ENCODE measurements at places on chromosomes 7 and 10.

DNA sequence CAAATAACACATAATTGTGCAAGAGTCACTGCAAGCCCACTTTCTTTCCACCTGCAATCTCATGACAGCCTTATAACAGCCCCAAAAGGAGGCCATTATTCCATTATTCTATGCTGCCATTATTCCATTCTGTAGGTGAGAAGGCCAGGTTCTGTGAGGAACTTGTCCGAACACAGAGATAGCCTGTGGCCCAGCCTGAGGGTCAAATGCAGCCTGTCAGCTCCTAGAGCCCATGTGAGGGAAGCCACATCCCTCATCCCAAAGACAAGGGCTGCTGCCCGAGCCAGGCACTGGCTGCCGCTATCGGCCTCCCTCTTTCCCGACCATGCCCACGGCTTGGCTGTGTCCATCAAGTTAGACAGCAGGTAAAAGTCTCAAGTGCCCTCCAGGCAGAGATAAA lies 24.1 kb upstream of the C10orf71 start:
- DNase-seq = no peak

GRCh38 chr7:22675917-22676343 lies 51.1 kb upstream of the IL6 start:
- peak; percentile 79 for DNase-seq

DNA sequence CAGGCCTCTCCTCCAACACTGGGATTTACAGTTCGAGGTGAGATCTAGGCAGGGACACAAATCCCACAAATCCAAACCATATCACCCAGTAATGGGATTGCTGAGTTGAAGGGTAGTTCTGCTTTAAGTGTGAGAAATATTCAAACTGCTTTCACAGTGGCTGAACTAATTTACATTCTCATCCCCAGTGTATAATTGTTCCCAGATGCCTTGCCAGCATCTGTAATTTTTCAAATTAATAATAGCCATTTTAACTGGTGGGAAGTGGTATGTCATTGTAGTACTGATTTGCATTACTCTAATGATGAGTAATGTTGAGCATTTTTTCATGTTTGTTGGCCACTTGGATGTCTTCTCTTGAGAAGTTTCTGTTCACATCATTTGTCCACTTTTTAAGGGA lies 592.8 kb upstream of the GRM3 start:
- no peak for DNase-seq

DNA sequence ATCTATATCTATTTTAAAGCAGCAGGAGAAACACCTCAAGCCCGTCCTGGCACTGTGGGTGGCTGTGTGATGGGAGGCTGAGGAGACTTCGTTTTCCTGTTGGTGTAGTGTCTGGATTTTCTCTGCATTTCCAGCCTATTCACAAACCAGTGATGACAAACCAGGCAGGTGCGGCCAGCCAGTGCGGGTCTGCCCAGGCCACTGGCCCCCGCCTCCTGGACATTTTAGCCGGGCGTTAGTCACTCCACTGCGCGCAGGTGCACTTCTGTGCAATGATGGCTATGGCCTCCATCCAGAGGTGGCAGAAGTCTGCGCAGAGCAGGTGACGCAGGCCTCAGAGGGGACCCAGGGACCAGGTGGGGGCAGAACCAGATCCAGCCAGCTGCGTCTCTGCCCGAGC lies 64.9 kb upstream of the PITRM1 start:
- DNase-seq = no peak

DNA sequence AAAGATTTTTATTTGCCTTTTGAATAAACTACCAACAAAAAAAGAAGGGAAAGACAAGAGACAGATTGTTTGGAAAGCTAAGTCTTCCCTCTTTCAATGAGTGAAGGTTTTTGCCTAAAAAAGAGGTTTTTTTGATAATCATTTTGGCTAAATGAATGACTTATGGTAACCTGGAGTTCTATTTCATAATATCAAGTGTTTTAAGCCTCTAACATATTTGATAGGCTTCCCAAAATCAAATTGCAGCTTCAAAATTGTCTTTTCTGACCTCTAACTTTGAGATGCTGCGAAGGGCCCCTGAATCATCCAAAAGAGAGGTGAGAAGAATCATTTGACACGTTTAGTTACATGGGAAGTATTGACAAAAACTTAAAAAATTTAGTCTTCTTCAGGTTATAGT lies 53.0 kb upstream of the NAMPT start:
- no peak for DNase-seq

DNA sequence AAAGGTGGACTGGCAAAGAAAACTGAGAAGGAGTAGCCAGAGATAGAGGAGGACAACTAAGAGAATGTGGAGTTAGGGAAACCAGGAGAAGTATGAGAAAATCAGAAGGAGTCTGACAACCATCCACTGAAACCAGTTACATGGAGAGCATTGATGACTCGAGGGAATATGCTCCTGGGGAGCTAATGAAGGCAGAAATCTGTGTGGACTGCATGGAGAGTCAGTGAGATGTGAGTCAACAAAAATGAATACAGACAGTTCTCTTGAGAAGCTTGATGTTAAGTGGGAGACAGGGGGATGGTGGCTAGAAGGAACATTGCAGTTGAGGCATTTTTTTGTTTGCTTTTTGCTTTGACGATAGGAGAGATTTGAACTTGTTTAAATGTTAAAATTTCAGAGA lies 34.3 kb upstream of the ZNF32 start:
- DNase-seq = no peak

GRCh38 chr10:78320506-78320905 lies 286.8 kb downstream of the RPS24 start:
- no peak for DNase-seq

DNA sequence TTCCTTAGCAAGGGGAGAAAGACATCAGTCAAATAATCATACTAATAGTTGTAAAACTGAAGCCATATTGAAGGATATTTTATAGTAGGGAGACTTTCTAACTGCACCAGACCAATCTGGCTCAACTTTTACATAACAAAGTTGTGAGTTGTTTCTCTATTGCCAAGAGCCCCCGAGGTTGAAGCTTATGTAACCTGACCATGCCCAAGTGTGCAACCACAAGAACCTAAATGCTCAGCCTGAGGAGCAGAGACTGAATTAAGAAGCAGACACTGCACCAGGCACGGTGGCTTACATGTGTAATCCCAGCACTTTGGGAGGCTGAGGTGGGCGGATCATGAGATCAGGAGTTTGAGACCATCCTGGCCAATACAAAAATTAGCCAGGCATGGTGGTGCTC lies 77.3 kb upstream of the ARMC3 start:
- DNase-seq = no peak

GRCh38 chr10:122774231-122774630 lies 71.4 kb downstream of the CUZD1 start:
- DNase-seq = no peak

GRCh38 chr7:155277385-155277994 lies 20.2 kb upstream of the INSIG1 start:
- no peak for DNase-seq

GRCh38 chr7:74526780-74527179 lies 73.1 kb downstream of the GTF2IRD1 start:
- DNase-seq = no peak

DNA sequence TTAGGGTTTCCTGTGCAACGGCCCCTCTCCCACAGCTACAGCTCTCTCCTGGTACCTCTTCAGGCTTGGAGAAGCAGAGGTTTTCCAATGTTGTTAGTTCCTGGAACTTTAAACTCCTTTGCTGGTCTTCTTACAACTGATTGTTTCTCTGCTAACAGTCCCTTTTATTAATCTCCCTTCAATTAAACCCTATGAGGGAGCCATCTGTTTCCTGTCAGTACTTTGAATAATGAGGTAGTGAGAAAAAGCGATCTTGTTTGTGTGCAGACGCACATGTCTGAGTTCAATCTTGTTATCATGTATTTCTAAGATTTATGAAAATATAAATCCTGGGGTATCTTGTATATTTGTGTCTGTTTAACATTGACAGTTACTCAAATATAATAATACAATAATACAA lies 102.4 kb downstream of the MDFIC start:
- no peak for DNase-seq

GRCh38 chr10:28754930-28755718 lies 77.8 kb downstream of the BAMBI start:
- no peak for DNase-seq

DNA sequence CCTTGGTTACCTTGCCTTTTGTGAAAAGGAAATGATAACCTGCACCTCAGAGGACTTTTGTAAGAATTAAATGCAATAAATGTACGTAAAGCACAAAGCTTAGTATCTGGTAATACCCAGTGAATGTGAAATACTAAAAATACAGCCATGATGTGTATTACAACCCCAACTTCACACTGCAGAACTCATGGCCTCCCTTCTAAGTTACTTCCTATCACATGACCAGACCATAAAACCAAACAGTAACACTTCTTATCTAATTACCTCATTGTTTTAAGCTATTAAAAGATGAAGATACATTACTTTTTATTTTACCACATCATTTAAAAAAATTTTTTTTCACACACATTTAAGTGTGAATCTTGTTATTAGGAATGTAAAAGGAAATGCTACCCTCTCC lies 29.0 kb downstream of the VPS41 start:
- DNase-seq = no peak

- no peak for DNase-seq
These were observed 12.6 kb downstream of the OR9A4 start for GRCh38 chr7:141928845-141929195.

DNA sequence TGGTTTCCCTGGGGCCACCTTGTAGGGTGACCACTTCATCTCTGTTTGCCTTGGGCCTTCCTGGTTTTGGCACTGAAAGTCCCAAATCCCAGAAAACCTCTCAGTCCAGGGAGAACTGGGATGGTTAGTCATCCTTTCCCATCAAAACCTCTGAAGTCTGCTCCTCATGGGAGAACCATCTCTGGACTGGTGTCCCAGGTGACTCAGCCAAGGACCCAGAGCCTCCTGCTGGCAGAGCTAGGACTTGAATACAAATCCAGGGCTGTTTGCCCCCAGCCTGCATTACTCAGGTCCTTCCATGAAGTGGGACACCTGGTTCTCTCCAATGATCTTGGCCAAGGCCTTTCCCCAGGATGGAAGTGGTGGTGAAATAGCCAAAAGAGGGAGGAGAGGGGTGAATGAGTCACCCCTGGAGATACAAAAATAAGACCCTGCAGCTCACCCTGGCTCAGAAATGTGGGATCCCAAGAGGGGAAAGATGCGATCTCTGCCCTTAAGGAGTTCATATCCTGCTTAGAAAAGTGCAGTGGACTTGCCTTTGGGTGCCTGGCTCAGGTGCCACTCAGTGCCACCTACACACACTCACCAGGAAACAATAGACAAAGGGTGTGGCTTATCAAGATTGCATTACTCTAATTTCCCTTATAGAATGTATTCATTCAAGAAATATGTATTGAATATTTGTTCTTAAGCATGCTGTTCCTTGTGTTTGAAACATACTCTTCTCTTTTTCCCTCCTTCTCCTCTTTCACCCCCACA lies 22.0 kb downstream of the ADRA2A start:
- no peak for DNase-seq

GRCh38 chr7:5445981-5446594 lies 22.5 kb upstream of the TNRC18 start:
- DNase-seq = no peak

- DNase-seq = no peak
These were observed 138.8 kb downstream of the ZEB1 start for GRCh38 chr10:31457858-31458257.

DNA sequence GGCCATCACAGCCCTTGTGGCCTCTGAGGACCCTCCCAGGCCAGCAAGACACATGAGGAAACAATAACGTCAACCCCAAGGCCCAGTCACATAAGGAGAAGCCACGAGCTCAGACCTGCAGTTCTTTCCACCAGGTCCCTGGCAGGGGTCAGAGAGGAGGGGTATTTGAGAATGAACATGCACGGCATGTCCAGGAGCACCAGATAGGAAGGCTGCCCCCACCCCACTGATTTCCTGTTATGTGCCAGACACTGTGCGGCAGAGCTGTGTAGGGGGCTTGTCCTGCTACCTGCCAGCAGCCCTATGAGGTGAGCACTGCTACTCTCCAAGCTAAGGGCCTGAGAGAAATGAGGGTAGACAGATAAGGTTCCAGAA lies 40.7 kb upstream of the ZMIZ1 start:
- no peak for DNase-seq

DNA sequence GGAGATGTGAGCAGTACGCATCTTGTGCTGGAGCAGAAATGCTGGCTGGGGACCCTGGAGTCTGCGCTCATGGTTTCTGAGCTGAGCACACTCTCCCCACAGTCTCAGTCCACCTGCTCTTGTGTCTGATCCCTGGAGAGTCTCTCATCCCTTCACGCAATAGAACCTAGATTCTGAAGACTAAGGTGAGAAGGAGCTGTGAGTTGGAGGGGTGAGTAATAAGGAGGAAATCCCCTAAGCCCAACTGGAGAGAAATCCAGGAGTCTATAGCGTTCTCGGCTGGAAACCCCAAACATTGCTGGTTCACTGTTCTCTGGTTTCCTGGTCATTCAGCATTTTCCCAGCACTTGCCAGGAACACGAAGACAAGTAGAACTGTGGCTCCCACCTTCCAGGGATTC lies 68.3 kb upstream of the SMNDC1 start:
- DNase-seq = no peak

DNA sequence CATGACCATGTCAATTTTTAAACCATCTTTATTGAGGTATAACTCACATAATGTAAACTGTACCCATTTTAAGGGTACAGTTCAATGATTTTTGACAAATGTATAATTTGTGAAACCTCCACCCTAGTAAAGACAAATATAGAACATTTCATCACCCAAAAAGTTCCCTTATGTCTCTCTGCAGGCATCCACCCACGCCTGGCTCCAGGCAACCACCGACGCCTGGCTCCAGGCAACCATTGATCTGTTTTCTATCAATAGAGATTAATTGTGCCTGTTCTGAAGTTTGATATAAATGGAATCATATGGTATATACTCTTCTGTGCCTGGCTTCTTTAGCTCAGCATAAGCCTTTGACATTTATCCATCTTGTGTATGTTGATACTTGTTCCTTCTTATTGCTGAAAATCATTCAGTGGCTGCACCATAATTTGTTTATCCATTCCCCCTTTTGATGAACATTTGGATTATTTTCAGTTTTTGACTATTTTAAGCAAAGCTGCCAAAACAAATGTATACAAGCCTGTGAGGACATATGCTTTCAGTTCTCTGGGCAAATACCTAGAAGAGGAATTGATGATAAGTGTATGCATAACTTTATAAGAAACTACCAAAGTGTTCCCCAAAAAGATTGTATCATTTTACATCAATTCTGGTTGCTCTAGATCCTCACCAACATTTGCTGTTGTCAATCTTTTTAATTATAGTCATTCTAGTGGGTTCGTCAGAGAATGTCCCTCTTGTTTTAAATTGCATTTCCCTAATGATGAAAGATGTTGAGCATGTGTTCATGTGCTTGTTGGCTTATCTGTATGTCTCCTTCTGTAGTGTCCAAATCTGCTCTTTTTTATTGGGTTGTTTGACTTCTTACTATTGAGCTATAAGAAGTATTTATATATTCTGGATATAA lies 55.7 kb upstream of the HECTD2 start:
- DNase-seq = no peak

DNA sequence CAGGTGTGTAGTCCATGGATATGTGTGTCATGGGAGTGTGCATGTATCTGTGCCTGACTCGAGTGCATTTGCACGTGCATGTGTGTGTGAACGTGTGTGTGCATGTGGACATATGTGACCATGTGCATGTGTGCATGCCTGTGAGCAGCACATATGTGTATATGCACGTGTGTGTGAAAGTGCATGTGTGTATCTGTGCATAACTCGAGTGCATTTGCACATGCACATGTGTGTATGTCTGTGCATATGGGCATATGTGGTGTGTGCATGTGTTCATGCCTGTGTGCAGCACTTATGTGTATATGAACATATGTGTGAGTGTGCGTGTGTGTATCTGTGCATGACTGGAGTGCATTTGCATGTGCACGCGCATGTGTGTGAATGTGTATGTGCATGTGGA lies 35.2 kb upstream of the GNA12 start:
- no peak for DNase-seq

- DNase-seq = no peak
These were observed 1277.1 kb downstream of the REEP3 start for GRCh38 chr10:64798297-64798696.

GRCh38 chr7:37765872-37766525 lies 82.4 kb upstream of the NME8 start:
- DNase-seq = peak; percentile 13

All from CD4-positive, alpha-beta T cell treated with Interleukin-17A for 1 hour (primary cell).